ENCODE measurements at places on chromosomes 6 and 20. TPM values are rescaled to one million over a fixed set of nuclear protein-coding genes. Genes with fewer than 3 reads are reported as not detected.

LINC00237 gene
- not detected for polyA plus RNA-seq

DNA sequence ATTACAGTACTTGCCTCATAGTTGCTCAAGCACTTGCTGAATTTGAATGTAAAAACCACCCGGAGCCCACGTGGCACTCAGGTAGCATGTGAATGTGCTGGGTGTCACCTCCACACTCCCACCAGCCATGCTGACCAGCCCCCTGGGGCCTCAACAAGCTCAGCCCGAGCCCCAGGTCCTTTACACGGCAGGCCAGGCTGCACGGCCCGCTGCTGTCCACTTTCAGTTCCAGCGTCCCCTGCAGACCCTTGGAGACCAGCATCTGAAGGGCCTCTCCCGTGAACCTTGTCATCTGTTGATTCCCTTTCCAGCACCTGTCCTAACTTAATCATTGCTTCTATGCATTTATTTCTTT lies 33.3 kb upstream of the ZBP1 start:
- peaks cover 3% of the 10 kb centered on the region for H3K4me1 ChIP-seq
- H3K27ac ChIP-seq: no peak overlapping the region
- no peak overlapping the region for H3K4me3 ChIP-seq

CLDN20 gene
- 0.38 TPM for polyA plus RNA-seq

SLC22A3 gene
- 29.6 TPM for polyA plus RNA-seq

SAMD3 gene
- polyA plus RNA-seq: 0.13 TPM

Data from hepatocyte (in vitro differentiated cells).